Prostate gland (tissue), 2 donors: ENCODE measurements at places on chromosomes 11 and 22. TPM values are rescaled to one million over a fixed set of nuclear protein-coding genes. Genes with fewer than 3 reads are reported as not detected.

- no peak for DNase-seq
Observed at GRCh38 chr11:115587718-115588342, 83.6 kb upstream of the CADM1 start.

OR2AT4 gene
- total RNA-seq, result 0.11 TPM

DNA sequence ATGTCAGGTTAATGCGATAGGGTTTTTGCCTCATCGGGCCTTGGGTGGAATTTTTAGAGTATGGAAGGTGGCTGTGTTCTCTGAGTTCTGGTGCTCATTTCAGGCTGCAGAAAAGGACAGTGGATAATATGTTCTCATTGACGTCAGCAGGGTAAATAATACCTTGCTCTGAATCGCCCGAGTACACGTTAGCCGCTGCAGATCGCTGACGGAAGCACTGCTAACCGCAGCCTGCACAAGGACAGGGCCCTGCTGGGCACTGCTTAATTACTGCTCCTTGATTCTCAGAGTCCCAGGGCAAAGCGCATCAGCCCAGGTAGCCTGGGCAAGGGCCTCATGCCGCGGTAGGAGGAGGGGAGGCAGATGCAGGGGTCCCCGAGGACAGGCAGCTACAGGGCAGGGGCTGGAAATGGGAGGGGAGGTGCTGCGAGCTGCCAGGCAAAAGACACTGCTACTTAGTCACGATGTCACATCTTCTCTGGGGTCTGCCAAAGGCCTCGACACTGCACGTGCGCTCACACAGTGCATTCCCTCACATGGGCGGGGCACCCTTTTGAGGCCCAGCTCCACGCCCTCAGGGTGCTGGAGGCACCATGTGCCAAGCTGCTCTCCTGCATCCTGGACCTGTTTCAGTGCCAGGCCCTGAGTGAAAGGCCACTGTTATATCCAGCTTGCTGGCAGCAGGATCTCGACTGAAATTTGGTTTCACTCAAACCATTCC is 35.2 kb downstream of the PPP2R1B start:
- DNase-seq, result peak; percentile 58

GRCh38 chr11:8257003-8257664 is 6.5 kb downstream of the LMO1 start:
- DNase-seq, result no peak

DNA sequence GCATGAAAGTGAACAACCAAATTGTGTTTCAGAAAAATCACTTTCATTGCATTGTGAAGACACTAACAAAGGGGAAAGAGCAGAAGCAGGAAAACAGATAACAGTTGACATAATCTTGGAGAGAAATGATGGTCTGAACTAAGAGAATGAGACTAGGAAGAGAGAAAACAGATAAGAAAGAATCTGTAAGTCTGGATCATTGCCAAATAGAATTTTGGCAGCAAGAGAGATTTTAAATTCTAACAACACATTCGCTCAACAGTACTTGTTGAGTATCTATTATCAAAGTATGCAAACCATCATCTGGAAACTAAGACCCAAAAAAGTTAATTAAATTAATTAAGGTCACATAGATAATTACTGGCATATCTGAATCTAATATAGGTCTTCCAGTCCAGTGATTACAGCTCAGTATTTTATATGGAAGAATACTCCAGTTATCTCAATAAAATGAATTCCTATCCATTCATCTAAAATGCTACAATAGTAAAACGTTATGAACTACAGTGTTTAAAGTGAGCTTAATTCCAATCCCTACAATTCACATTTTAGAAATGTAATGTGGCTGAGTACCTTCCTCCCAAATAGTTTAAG is 166.7 kb upstream of the FAT3 start:
- no peak for DNase-seq

GRCh38 chr22:21641417-21641788 is 699 bp upstream of the SDF2L1 start:
- DNase-seq, result no peak

NTM gene
- total RNA-seq, result 7.4 TPM

DNA sequence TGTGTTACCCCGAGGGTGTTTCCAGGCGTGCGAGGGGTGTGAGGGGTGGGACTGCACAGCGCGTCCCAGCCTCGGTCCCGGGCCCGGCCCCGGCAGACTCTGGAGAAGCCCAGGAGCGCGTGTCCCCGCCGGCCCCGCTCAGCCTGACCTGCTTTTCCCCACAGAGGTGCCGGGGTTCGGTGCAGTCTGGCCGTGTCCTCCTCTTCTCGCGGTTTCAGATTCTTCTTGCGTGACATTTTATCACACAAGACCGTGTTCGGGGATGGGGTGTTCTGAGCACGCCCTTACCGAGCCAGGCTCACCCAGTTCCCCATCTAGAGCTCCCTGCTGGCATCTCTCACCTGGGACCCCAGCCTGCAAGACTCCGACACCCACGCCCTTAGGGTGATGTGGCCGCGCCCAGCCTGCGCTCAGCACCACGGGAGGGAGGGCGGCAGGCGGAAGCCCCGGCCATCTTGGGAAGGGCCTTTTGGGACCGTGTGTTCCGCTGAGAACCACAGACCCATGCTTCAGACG is 775.6 kb downstream of the BRD1 start:
- DNase-seq, result no peak

- no peak for DNase-seq
Observed at GRCh38 chr22:37021041-37021440, 1.5 kb downstream of the MPST start.

GRCh38 chr11:100208207-100208606 is 478.9 kb upstream of the ARHGAP42 start:
- no peak for DNase-seq

DNA sequence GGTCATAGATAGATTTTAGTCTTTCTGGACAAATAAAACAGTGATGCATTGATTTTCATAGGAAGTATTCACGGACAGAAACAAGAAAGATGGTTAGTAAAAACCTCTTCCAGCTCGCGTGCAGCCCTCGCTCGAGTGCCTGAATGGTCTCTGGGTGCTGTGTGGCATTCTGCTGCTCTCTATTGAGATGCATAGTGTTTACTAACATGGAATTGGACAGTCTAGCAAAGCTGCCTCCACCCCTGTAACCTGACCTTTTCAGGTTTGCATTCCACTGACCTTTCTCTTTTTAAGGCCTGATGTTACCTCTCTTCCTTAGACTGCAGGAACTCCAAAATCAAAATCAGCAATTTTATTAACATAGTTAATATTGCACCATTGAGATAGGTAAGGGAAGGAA is 643.4 kb downstream of the JRKL start:
- no peak for DNase-seq

C11orf86 gene
- total RNA-seq, result not detected

DNA sequence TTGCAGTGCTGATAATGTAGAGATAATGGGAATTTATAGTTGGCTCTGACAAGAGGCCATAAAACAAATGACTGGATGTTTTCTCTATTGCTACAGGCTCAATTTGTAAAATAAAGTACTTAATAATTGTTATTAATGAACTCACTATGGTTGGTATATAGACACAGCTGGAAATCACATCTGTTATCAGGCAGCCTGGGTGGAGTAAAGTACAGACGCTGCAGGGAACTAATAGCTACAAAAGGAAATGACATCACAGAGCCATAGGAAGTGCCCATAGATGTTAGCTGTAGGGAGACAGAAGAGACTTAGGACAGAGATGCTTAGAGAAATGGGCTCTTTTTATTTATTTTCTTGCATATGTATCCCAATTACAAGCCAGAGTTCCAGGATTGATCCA is 81.0 kb upstream of the SNX19 start:
- no peak for DNase-seq

NOX4 gene
- total RNA-seq, result 0.62 TPM

GRCh38 chr11:64260147-64260708 is 8.9 kb downstream of the PLCB3 start:
- no peak for DNase-seq

GRCh38 chr22:44192098-44192815 is 11.5 kb downstream of the PARVG start:
- no peak for DNase-seq

EIF4ENIF1 gene
- total RNA-seq, result 38.1 TPM

DNA sequence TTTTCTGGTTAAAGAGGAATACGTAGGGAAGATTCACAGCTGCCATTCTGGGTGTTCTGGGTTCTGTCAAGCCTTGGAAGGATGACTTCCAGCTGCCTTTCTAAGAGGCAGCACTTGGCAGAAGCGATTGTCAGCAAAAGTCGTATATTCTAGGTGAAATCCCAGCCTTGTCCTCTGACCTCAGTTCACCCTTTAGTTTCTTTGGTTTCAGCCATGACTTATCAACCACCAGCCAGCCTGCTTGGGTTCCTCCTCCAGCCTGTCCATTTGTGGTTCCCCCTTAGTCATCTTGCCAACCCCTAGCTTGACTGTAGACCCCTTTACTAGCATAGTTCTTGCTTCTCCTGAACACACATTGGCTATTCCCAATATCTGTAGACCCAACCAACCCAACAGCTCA is 102.3 kb upstream of the CD44 start:
- DNase-seq, result no peak

TMEM121B gene
- total RNA-seq, result 15.5 TPM

- no peak for DNase-seq
Observed at GRCh38 chr22:26559961-26560575, 29.9 kb downstream of the TPST2 start.

HBB gene
- total RNA-seq, result 15.7 TPM

MS4A12 gene
- not detected for total RNA-seq

GRCh38 chr11:59765068-59765735 is 10.0 kb downstream of the STX3 start:
- no peak for DNase-seq

CD3E gene
- 4.6 TPM for total RNA-seq

GRCh38 chr22:23034621-23035556 is 35.4 kb upstream of the GNAZ start:
- DNase-seq, result no peak

TMEM45B gene
- total RNA-seq, result 5.2 TPM

- no peak for DNase-seq
Observed at GRCh38 chr22:39871008-39871798, 22.4 kb downstream of the ENTHD1 start.

GRCh38 chr11:78281511-78281910 is 92.8 kb downstream of the USP35 start:
- DNase-seq, result no peak

DNA sequence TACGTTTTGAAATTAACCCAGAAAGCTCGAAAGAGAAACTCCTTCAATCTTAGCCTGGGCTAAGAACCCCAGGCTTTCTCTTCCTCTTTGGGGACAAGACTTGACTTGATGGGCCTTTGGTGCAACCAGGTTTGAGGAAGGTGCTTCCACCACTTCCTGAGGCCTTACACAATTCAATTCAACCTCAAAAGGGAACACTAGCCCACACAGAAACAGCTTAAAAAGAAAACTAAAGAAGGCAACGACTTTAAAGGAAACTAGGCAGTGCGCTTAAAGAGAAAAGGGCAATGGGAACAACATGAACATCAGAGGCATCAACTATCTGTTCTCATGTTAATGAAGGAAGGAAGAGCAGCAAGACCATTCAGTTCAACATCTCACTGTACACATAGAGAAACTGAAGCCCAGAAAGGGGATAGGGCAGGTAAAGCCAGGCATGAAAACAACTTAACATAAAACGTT is 24.8 kb downstream of the PAK1 start:
- DNase-seq, result no peak

DNA sequence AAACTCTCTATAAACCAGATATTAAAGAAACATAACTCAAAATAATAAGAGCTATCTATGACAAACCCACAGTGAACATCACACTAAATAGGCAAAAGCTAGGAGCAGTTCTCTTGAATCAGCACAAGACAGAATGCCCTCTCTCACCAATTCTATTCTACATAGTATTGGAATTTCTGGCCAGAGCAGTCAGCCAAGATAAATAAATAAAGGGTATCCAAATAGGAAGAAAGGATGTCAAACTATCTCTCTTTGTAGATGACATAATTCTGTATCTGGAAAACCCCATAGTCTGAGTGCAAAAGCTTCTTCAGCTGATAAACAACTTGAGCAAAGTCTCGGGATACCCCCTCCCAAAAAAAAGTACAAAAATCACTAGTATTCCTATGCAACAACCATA is 359.8 kb downstream of the LRRC4C start:
- DNase-seq, result no peak

LDLRAD3 gene
- total RNA-seq, result 30.8 TPM

DNA sequence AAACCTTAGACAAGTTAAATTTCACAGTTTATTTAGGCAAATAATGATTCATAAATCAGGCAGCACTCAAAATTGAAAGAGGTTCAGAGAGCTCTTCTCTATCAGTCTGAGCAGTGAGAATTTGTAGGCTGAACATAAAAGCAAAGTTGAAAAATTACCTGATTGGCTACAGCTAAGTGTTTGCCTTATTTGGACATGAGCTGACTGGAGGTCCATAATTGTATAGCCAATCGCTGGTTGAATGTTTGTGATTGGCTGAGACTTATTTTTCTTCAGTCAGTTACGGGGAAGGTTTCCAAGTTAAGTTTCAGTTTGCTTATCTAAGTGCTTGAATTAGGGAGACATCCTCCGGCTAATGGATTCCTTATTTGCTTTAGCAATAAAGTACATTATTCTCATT is 527.5 kb downstream of the CNTN5 start:
- DNase-seq, result no peak
